Activated CD8-positive, alpha-beta memory T cell treated with anti-CD3 and anti-CD28 coated beads, Interleukin-2, amount 10 ng/mL, durations not matched to agents 7 days and 5 days (primary cell): ENCODE measurements at places on chromosomes 7 and 10.

- no peak for DNase-seq
Observed at GRCh38 chr7:92255308-92255707, 9.5 kb downstream of the ANKIB1 start.

- no peak for DNase-seq
Observed at GRCh38 chr7:13115855-13116254, 428.4 kb downstream of the ARL4A start.

DNA sequence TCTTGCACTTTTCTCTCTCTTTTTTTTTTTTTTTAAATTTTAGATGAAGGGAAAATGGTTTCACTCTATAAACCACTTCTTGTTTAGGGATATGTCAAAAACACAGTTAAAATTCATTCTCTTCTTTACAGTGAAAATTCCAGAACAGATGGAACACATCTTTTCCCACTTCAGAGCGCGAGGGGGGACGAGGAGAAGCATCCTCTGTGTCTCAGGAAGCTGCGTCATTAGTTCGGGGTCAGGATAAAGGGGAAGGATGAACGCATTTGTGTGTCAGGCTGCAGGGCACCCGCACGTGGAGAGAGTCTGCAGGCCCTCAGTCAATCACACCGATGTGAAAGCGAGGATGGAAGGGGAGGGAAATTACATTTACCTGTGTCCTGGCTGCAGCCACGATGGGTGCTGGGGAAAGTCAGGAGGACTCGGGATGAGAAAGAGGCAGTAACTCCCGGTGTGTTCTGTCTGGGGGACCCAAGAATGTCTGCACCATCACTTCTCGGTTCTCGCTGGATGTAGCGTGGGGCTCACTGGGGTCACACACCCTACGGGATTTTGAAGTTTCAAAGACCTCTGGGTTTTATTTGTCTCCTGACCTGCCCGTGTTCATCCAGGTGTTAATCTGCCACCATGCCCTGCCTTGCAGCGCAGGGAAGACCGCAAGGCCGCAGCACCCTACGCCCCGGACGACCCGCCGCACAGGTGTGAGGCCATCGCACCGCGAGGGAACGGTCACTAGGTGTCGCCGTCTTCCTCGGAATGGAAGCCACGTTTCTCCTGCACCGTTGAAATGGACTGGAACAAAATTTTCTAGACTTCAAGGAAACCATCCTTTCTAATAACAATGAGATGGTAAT is 66.7 kb upstream of the PITRM1 start:
- peak; percentile 76 for DNase-seq

GRCh38 chr10:10901906-10902305 is 115.8 kb upstream of the CELF2 start:
- no peak for DNase-seq

- DNase-seq = no peak
Observed at GRCh38 chr10:14573666-14574261, 200.9 kb downstream of the FAM107B start.

DNA sequence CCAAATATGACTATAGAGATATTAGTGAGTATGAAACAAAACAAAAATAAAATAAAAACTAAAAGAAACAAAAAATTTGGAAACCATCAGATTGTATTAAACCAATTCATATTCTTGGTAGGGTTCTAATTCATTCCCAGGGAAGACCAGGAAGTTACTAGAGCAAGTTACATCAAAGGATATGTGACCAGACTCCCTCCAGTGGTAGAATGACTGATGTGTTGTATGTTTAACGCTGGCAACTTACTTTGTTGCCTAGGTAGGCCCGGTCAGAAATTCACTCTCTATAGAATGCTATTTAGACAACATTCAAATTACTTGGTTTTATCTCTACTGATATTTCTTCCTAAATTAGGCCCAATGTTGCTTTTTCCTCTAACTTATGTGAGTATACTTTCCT is 5.2 kb downstream of the PHYHIPL start:
- DNase-seq = no peak
